Ovary (tissue), 10 donors: ENCODE measurements at places on chromosomes 4 and X. TPM values are rescaled to one million over a fixed set of nuclear protein-coding genes. Genes with fewer than 3 reads are reported as not detected.

Gene SLC49A3
- 5.2 TPM for total RNA-seq

GRCh38 chr4:163548481-163549243, 54.2 kb downstream of the TMA16 start:
- no peak for DNase-seq

- DNase-seq: no peak
Observed at GRCh38 chrX:35726176-35726575, 72.0 kb upstream of the MAGEB16 start.

DNA sequence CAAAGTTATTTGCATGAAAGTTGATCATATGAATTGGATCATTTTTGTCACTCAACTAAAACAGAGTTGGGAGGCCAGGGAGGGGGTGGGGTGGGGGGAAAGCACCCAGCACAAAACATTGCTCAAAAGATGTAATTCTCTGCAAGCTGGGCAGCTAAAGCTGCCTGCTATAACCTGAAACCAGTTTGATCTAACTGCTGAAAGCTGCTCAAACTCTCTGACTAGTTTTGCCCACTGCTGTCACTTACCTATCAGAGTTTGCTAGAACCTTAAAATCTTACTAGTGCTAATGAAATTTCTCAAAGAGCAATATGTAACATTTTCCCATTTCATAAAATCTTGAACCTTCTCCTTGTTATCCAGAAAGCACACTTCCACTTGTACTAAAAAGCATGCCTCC, 10.4 kb downstream of the CXCL8 start:
- DNase-seq: no peak

GRCh38 chr4:101914761-101915160, 124.2 kb downstream of the BANK1 start:
- DNase-seq: no peak

- peak; percentile 49 for DNase-seq
Observed at GRCh38 chrX:18887177-18887824, 96.6 kb downstream of the PHKA2 start.
